Heart right ventricle (tissue), 16 donors: ENCODE measurements at places on chromosomes 11 and 22. TPM values are rescaled to one million over a fixed set of nuclear protein-coding genes. Genes with fewer than 3 reads are reported as not detected.

GRCh38 chr11:96263238-96263763, 79.7 kb downstream of the MAML2 start:
- no peaks in the 10 kb centered on the region for H3K36me3 ChIP-seq
- H3K4me1 ChIP-seq = peaks cover 26% of the 10 kb centered on the region
- no peaks in the 10 kb centered on the region for H3K27me3 ChIP-seq

GRCh38 chr22:21920341-21921183, 32.1 kb downstream of the PPM1F start:
- H3K36me3 ChIP-seq = peaks cover 69% of the 10 kb centered on the region
- H3K27ac ChIP-seq = no peak overlapping the region
- H3K4me1 ChIP-seq = peaks cover 7% of the 10 kb centered on the region
- DNase-seq = no peak
- no peaks in the 10 kb centered on the region for H3K27me3 ChIP-seq

The PARVA gene
- polyA plus RNA-seq = 33.6 TPM

The LRRC55 gene
- polyA plus RNA-seq = 0.07 TPM

GRCh38 chr11:35407041-35407440, 12.3 kb downstream of the SLC1A2 start:
- H3K27ac ChIP-seq = no peak overlapping the region
- DNase-seq = no peak
- no peaks in the 10 kb centered on the region for H3K36me3 ChIP-seq
- H3K27me3 ChIP-seq = no peaks in the 10 kb centered on the region
- H3K4me3 ChIP-seq = no peak overlapping the region

- H3K4me1 ChIP-seq = peaks cover 35% of the 10 kb centered on the region
- H3K27ac ChIP-seq = no peak overlapping the region
- no peaks in the 10 kb centered on the region for H3K27me3 ChIP-seq
Measured at GRCh38 chr22:21933910-21934309, 18.7 kb downstream of the PPM1F start.

The C22orf15 gene
- 0.66 TPM for polyA plus RNA-seq

DNA sequence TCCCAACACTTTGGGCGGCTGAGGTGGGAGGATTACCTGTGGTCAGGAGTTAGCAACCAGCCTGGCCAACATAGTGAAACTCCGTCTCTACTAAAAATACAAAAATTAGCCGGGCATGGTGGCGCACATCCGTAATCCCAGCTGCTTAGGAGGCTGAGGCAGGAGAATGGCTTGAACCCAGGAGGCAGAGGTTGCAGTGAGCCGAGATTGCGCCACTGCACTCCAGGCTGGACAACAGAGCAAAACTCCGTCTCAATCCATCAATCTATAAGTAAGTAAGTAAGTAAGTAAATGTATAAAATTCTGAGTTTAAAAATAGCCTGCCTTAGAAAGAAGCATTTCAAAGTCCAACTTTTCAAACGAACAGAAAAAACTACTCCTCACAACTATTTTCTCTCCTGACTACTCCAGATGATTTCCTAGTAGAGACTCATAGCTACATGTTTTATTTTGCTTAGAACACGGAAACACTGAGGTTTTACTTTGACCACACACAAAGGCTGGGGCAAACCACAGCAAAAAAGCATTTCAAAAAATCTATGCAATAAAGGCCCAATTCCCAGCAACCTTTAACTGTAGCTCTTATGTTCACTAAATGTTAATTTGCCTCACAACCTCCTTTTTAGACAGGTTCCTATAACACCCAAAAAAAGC, 16.3 kb downstream of the SPTY2D1 start:
- no peaks in the 10 kb centered on the region for H3K36me3 ChIP-seq
- peak overlapping the region; percentile 5 for H3K27ac ChIP-seq
- H3K4me3 ChIP-seq = no peak overlapping the region
- no peak for DNase-seq

DNA sequence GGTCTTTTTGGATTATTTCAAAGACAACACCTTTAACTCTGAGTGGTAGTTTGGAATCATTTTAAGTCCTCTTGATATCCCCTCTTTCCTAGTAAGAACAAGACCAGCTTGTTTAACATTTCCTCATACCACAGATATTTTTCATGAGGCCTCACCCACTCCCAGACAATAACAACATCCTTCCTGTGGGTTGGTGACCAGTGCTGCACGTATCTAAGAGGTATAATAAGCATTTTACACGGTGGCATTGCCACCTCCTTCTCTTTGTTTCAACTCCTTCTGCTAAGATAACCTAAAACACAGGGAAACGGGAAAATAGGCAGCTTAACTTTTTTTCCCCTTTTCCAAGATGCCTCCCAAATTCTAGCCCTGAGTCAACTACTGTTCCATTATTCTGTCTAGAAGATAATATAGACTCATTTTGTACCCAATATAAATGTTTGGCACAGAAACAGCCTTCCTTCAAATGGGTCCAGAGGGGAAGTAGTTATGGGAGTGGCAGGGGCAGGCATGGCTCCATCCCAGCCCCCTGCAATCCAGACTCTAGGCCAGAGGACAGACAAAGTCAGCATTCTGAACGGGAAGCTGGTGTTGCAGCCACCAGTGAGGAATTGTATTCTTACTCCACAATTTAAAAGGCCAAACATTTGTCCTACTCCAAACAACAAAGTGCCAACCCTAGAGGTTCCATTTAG, 28.5 kb downstream of the MAML2 start:
- H3K27me3 ChIP-seq = no peaks in the 10 kb centered on the region
- H3K36me3 ChIP-seq = no peaks in the 10 kb centered on the region
- H3K4me1 ChIP-seq = peaks cover 79% of the 10 kb centered on the region
- H3K27ac ChIP-seq = peak overlapping the region; percentile 69
- H3K4me3 ChIP-seq = no peak overlapping the region

The IGLL5 gene
- polyA plus RNA-seq = 0.32 TPM

- no peaks in the 10 kb centered on the region for H3K4me1 ChIP-seq
- DNase-seq = no peak
- peaks cover 59% of the 10 kb centered on the region for H3K27me3 ChIP-seq
- no peak overlapping the region for H3K27ac ChIP-seq
- no peaks in the 10 kb centered on the region for H3K36me3 ChIP-seq
Measured at GRCh38 chr11:69840371-69841169, 21.4 kb upstream of the FGF3 start.

DNA sequence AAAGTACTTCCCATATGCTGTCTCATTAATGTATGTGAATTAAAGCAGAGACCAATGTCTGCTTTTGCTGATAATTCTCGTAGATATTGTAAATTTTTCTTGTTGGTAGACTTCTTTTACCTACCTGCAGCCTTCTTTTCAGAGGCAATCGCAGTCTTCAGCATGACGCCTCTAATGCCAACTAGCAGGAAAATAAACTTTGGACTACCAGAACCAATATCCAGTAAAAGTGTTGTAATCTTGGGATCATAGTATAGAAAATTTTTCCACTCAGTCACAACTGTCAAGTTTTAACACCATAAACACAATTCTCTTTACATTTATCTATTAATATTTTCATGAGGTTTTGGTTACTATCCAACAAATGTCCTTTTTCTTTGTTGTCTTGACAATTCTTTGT, 2.3 kb downstream of the DEPDC7 start:
- peaks cover 35% of the 10 kb centered on the region for H3K27me3 ChIP-seq
- H3K27ac ChIP-seq = no peak overlapping the region
- no peak for DNase-seq
- no peak overlapping the region for H3K4me3 ChIP-seq
- H3K4me1 ChIP-seq = peaks cover 15% of the 10 kb centered on the region

DNA sequence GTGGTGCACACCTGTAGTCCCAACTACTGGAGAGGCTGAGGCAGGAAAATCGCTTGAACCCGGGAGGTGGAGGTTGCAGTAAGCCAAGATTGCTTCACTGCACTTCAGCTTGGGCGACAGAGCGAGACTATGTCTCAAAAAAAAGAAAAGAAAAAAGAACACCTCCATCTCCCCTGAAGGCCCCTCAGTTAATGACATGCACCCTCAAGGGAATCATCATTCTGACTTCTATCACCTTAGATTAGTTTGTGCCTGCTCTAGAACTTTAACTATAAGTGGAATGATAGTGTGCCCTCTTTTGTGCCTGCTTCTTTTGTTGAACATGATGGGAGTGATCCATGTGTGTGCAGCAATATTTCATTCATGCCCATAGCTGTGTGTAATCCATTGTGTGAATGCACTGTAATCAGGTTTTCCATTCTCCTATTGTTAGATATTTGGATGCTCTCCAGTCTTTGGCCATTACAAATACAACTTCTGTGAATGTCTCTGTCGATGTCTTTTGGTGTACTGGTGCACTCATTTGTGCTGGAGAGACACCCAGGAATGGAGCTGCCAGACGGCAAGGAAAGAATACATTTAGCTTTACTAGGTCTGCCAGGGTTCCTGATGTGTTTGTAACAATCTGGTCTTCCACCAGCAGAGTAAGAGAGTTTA, 883 bp upstream of the VPREB3 start:
- peaks cover 4% of the 10 kb centered on the region for H3K4me1 ChIP-seq
- no peaks in the 10 kb centered on the region for H3K36me3 ChIP-seq
- H3K4me3 ChIP-seq = no peak overlapping the region
- no peaks in the 10 kb centered on the region for H3K27me3 ChIP-seq
- no peak for DNase-seq
- no peak overlapping the region for H3K27ac ChIP-seq

- H3K27ac ChIP-seq = no peak overlapping the region
- H3K27me3 ChIP-seq = peaks cover 51% of the 10 kb centered on the region
- H3K36me3 ChIP-seq = no peaks in the 10 kb centered on the region
- no peaks in the 10 kb centered on the region for H3K4me1 ChIP-seq
Measured at GRCh38 chr11:126978165-126978564, 22.4 kb downstream of the KIRREL3 start.

The SOX6 gene
- polyA plus RNA-seq = 4.9 TPM

DNA sequence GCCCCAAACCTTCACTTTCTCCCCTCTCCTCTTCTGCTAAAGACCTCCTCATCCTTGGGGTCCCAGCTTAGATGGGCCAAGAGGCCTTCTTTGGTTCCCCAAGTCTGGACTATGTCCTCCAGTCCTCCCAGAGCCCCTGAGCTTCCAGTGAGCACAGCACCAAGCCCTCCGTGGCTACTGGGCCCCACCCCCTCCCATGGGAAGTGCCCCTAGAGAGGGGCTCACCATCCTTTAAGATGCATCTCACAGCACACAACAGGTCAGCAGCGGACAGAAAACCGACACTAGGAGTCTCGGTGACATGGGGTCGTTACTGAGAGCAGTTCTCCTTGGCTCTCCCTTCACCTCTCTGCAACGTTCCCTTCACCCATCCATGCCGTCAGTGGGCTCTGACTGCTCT, 2.7 kb downstream of the LRRC32 start:
- no peak for DNase-seq
- H3K4me1 ChIP-seq = peaks cover 46% of the 10 kb centered on the region
- no peaks in the 10 kb centered on the region for H3K27me3 ChIP-seq

The GP1BB gene
- polyA plus RNA-seq = 12.4 TPM

DNA sequence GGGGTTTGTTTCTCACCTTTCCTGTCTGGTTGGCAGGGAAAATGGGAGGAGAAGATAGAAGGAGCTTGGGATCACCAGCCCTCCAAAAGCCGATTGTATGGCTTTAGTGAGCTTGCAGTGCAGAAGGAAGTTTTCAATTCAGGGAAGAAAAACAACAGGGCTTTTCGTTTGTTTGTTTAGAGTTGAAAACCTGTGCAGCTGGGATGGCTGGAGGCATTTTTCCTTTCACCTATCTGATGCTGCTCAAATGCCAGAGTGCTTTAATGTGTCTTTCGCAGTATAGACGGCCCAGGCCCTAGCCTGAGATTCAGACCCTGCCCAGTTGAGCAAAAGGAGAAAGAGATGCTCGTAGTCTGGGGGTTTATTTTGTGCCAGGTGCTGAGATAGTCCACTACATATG, 87.9 kb downstream of the INSC start:
- no peak overlapping the region for H3K27ac ChIP-seq
- DNase-seq = no peak
- no peaks in the 10 kb centered on the region for H3K36me3 ChIP-seq
- peaks cover 5% of the 10 kb centered on the region for H3K4me1 ChIP-seq
- no peaks in the 10 kb centered on the region for H3K27me3 ChIP-seq

The GUCY1A2 gene
- 0.68 TPM for polyA plus RNA-seq

- H3K4me1 ChIP-seq = peaks cover 5% of the 10 kb centered on the region
- H3K27me3 ChIP-seq = no peaks in the 10 kb centered on the region
- H3K36me3 ChIP-seq = no peaks in the 10 kb centered on the region
- no peak overlapping the region for H3K4me3 ChIP-seq
- peak; percentile 1 for DNase-seq
Measured at GRCh38 chr11:2762451-2762850, 62.7 kb upstream of the KCNQ1OT1 start.

The OR2AG2 gene
- polyA plus RNA-seq = not detected

The ADORA2A gene
- polyA plus RNA-seq = 4.9 TPM

DNA sequence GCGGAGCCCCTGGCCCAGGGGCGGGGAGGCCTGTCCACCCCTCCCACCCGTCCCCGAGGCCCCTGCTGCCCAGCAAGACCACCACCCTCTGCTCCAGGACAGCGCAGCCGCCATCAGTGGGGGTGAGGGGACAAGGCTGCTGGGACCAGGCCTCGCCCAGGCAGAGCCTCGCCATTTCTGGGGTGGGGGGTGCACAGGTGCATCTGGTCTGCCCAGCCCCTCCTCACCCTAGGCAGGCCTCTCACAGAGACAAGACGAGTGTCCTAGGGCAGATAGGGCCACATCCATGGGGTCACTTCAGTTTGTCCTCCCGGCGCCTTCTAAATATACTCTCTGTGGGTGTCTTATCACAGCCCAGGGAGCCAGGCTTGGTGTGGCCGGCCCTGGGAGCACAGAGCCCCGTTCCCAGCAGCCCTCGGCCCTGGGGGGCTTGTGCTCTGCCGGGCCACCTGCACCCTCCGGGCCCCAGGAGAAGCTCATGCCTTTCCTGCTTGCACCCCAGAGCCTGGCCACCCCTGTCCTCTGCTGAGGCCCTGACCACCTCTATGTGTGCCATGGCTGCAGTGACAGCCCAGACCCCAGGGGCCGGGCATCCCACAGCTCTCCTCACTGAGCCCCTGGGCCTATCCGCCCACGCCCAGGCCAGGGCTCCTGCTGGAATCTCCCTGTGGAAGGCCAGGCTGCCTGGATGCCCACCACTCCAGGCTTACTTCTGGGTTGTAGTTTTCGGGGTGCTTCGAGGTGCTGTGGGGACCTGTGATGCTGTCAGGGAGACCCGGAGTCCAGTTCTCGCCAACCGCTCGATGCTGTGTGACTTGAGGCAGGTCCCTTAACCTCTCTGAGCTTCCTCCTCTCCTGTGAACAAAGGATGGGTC, 70.8 kb downstream of the KCNQ1 start:
- peak; percentile 15 for DNase-seq
- H3K27me3 ChIP-seq = no peaks in the 10 kb centered on the region
- H3K27ac ChIP-seq = peak overlapping the region; percentile 72

GRCh38 chr11:15286465-15286864, 171.7 kb downstream of the INSC start:
- H3K4me1 ChIP-seq = peaks cover under 1% of the 10 kb centered on the region
- no peaks in the 10 kb centered on the region for H3K27me3 ChIP-seq
- no peak for DNase-seq
- no peaks in the 10 kb centered on the region for H3K36me3 ChIP-seq

GRCh38 chr22:48179571-48180546, 1417.4 kb downstream of the TBC1D22A start:
- no peaks in the 10 kb centered on the region for H3K36me3 ChIP-seq
- H3K27me3 ChIP-seq = no peaks in the 10 kb centered on the region
- no peaks in the 10 kb centered on the region for H3K4me1 ChIP-seq

The OR2AG1 gene
- not detected for polyA plus RNA-seq

- H3K27ac ChIP-seq = no peak overlapping the region
- H3K4me1 ChIP-seq = no peaks in the 10 kb centered on the region
- no peak for DNase-seq
- no peaks in the 10 kb centered on the region for H3K27me3 ChIP-seq
Measured at GRCh38 chr11:102518296-102519094, 12.1 kb downstream of the MMP7 start.

The KDM4D gene
- 0.57 TPM for polyA plus RNA-seq

GRCh38 chr11:120112174-120112796, 25.6 kb downstream of the TRIM29 start:
- no peaks in the 10 kb centered on the region for H3K4me1 ChIP-seq
- H3K4me3 ChIP-seq = no peak overlapping the region
- H3K27me3 ChIP-seq = no peaks in the 10 kb centered on the region
- H3K36me3 ChIP-seq = no peaks in the 10 kb centered on the region
